Endothelial cell (in vitro differentiated cells): ENCODE measurements at places on chromosomes 2 and 18. TPM values are rescaled to one million over a fixed set of nuclear protein-coding genes. Genes with fewer than 3 reads are reported as not detected.

DNA sequence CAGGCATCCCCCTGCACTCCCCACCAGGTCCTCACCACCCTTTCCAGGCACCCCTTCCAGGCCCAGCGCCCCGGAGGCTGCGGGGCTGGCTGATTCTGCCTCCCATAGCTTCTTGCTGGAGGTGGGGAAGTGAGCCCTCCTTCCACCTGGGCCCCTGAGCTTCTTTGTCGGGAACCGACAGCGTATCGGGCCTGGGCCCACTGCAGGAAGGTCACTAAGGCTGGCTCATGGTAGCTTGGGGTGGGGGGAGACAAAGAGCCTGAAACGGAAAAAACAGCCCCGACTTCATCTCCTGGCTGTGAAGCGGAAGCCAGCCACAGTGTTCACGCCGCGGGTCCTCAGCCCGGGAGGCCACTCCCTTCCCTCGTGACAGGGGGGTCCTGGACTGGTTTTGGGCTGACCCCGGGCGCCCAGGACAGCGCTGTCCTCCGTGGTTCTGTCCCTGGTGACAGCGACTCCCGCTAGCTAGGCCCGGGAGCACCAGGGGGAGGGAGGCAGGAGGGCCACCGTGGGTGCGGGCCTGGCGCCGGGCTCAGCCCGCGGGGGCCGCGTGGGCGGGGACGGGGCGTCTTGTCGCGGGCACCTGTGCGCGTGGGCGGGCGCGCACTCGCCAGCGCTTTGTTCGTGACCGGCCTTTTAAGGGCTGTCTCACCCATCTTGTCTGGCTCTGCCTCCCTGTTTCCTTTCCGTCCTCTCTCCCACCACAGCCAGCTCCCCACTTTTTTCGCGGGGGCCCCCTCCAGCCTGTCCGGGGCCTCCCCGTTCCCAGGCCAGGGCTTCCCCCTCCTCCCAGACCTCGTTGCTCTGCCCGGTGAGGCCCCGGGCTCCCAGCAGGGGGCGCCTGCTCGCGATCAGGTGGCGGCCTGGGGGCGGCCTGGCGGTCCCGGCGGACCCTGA lies 64.9 kb downstream of the DNMT3A start:
- H3K4me3 ChIP-seq: no peak overlapping the region
- H3K4me1 ChIP-seq: peaks cover 41% of the 10 kb centered on the region
- peaks cover 8% of the 10 kb centered on the region for H3K36me3 ChIP-seq
- peak; percentile 91 for DNase-seq
- H3K27ac ChIP-seq: peak overlapping the region; percentile 57
- H3K27me3 ChIP-seq: peaks cover 21% of the 10 kb centered on the region

DNA sequence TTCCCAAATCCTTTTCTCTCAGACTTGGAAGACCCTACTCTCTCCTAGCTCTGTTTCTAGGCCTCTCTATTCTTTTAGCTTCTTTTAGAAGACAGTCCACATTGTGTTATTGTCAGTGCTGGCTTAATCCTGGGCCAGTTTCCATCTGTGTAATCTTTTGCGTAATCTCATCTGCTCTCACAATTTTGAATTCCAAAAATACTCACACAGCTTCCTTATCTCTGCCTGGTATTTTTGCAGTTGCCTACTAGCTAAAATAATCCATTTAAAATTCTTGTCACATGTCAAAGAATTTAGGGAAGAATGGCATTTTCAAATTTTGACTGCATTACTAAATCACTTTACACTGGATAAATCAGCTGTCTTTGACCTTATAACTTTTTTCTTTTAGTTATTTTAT lies 200.6 kb upstream of the MEX3C start:
- no peaks in the 10 kb centered on the region for H3K4me1 ChIP-seq
- H3K36me3 ChIP-seq: no peaks in the 10 kb centered on the region
- H3K4me3 ChIP-seq: no peak overlapping the region
- DNase-seq: no peak

- no peaks in the 10 kb centered on the region for H3K36me3 ChIP-seq
- no peak overlapping the region for H3K27ac ChIP-seq
- DNase-seq: no peak
- no peaks in the 10 kb centered on the region for H3K27me3 ChIP-seq
- H3K4me3 ChIP-seq: no peak overlapping the region
- peaks cover 9% of the 10 kb centered on the region for H3K4me1 ChIP-seq
Observed at GRCh38 chr2:172985139-172985892, 90.3 kb upstream of the MAP3K20 start.

DNA sequence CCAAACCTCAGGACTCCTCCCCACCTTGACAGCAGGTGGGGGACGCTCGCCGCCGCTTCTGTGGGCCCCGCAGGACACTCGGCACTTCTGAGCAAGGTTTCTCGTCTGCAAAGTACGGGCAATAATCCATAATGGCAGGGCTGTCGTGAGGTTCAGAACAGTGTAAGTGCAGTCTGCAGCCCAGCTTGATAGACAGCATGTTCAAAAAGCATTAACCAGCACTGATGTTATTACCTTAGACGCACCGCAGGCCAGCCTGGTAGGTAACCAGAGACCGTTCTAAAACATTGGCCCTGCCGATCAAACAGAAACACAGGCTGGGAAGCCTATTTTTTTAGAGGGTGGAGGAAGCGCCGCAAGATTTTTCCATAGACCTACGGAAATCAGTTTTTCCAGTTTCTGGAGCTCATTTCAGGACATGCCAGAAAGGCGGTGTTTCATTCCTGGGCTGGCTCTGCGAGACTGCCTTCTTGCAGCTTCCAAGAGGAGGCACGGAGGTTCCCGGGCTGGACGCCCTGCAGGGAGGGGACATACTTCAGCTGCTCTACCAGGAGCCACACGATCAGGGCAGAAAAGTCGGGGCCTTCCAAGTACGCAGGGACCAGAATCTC lies 148.7 kb downstream of the TPO start:
- H3K4me3 ChIP-seq: no peak overlapping the region
- peaks cover 3% of the 10 kb centered on the region for H3K4me1 ChIP-seq
- DNase-seq: no peak
- H3K27me3 ChIP-seq: peaks cover 6% of the 10 kb centered on the region
- no peak overlapping the region for H3K27ac ChIP-seq
- no peaks in the 10 kb centered on the region for H3K36me3 ChIP-seq

DNA sequence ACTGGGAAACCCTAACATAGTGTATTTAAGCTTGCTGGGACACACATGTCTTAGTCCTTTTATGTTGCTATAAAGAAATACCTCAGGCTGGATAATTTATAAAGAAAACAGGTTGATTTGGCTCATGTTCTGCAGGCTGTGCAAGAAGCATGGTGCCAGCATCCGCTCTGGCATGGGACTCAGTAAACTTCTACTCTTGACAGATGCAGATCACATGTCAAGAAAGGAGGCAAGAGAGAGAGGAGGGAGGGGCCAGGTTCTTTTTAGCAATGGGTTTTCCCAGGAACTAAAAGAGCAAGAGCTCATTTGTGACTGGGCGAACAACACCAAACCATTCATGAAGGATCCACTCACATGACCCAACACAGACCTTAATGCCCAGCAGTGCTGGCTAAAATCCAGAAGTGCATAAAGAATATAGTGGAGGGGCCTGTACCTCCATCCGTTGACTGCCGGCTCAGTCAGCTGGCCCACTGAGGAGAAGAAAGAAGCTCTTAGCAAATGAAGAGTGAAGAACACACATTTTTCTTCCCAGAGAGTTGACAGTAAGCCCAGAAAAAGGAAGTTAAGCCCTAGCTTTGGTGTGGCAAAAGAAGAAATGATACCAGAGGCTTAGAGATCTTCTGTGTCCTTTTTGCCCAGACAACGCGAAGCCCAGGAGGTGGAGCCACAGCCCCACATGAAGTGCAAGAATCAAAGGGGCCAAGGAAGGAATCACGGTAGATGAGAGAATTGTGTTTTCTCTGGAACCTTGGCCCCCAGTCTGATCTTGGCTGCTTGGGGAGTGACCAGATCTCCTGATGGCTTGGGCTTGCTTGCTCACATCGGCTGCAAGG lies 183.5 kb upstream of the FAM98A start:
- no peaks in the 10 kb centered on the region for H3K36me3 ChIP-seq
- H3K27me3 ChIP-seq: peaks cover 2% of the 10 kb centered on the region
- no peak for DNase-seq
- H3K4me3 ChIP-seq: no peak overlapping the region

DNA sequence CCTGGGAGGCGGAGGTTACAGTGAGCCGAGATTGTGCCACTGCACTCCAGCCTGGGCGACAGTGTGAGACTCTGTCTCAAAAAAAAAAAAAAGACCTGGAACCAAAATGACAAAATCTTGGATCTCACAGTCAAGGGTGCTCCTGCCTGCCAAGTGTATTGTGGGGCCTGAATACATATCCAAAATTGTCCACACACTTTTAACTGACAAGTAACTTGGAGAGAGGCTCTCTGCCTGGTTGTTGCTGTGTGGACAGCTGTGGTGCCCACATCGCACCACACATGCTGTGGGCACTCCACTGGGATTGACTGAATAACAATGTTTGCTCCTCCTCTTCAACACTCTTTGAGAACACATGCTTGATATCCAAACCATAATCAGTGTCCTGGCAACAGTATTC lies 117.6 kb upstream of the REV1 start:
- no peak overlapping the region for H3K4me3 ChIP-seq
- DNase-seq: no peak
- H3K27me3 ChIP-seq: peaks cover 3% of the 10 kb centered on the region

GRCh38 chr18:48896875-48897511 lies 53.8 kb downstream of the SMAD7 start:
- H3K4me3 ChIP-seq: no peak overlapping the region
- no peaks in the 10 kb centered on the region for H3K36me3 ChIP-seq
- peak; percentile 45 for DNase-seq
- H3K4me1 ChIP-seq: peaks cover 4% of the 10 kb centered on the region

- H3K36me3 ChIP-seq: no peaks in the 10 kb centered on the region
- peaks cover 2% of the 10 kb centered on the region for H3K27me3 ChIP-seq
- peaks cover 2% of the 10 kb centered on the region for H3K4me1 ChIP-seq
- H3K4me3 ChIP-seq: no peak overlapping the region
- H3K27ac ChIP-seq: no peak overlapping the region
Observed at GRCh38 chr2:99959261-99960014, 183.0 kb downstream of the AFF3 start.

GRCh38 chr2:230128623-230129342 lies 60.1 kb upstream of the SLC16A14 start:
- peaks cover 4% of the 10 kb centered on the region for H3K27me3 ChIP-seq
- DNase-seq: no peak
- H3K36me3 ChIP-seq: no peaks in the 10 kb centered on the region
- no peak overlapping the region for H3K4me3 ChIP-seq
- H3K27ac ChIP-seq: no peak overlapping the region
- H3K4me1 ChIP-seq: peaks cover 31% of the 10 kb centered on the region

GRCh38 chr2:160907738-160908137 lies 252.5 kb upstream of the TANK start:
- DNase-seq: no peak
- no peak overlapping the region for H3K27ac ChIP-seq
- no peak overlapping the region for H3K4me3 ChIP-seq
- no peaks in the 10 kb centered on the region for H3K36me3 ChIP-seq

GRCh38 chr2:149330127-149331022 lies at the start of gene LYPD6:
LYPD6 (plus strand) TSS chr2:149330587; CDS start chr2:149437709, 107,122 bp downstream.
- H3K27ac ChIP-seq: peak within 1 kb of the TSS; percentile 34
- H3K4me3 ChIP-seq: peak within 1 kb of the TSS; percentile 91
- no peaks in the 10 kb centered on the region for H3K36me3 ChIP-seq
- H3K4me1 ChIP-seq: peaks cover 12% of the 10 kb centered on the region
- DNase-seq: peak; percentile 76
- peaks cover 9% of the 10 kb centered on the region for H3K27me3 ChIP-seq

DNA sequence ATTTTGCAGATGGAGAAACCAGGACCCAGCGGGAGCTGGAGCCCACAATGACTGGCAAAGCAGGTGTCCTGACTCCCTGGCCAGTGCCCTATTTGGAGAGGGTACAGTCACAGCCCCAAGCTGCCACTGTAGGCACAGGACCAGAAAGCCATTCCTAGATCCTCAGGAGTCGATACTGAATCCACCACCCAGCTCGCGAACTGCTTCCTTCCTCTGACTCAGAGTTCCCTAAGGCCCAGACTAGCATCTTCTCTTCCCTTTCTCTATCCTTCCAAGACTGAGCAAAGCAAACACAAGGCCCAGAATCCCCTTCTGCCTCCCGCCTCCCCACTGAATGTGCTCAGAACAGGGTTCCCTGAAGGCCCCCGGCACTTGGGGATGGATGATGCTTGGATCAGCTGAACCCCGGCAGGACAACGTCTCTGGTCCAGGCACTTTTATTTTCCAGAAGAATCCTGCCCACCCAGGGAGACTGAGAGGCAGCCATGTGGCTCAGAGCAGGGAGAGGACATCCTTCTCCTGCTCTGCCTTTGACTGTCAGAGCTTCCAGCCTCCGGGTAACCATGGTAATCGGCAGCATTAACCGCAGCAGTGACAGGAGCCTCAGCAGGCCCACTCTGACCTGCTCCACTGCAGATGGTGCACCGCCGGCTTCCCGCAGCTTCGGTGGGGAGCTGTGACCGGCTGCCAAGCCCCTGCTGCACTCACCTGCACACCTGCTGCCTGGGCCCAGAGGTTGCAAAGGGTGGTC lies 34.8 kb upstream of the KLHL29 start:
- no peak for DNase-seq
- no peaks in the 10 kb centered on the region for H3K36me3 ChIP-seq
- peaks cover 4% of the 10 kb centered on the region for H3K4me1 ChIP-seq
- no peak overlapping the region for H3K4me3 ChIP-seq

- H3K27me3 ChIP-seq: peaks cover 11% of the 10 kb centered on the region
- peak overlapping the region; percentile 68 for H3K27ac ChIP-seq
- peaks cover 36% of the 10 kb centered on the region for H3K4me1 ChIP-seq
- peaks cover 5% of the 10 kb centered on the region for H3K36me3 ChIP-seq
- H3K4me3 ChIP-seq: peak overlapping the region; percentile 96
Observed at GRCh38 chr18:46334868-46335281, 230.7 kb downstream of the HAUS1 start.

GRCh38 chr2:202574541-202574940 lies 60.2 kb upstream of the FAM117B start:
- H3K4me3 ChIP-seq: no peak overlapping the region
- no peak overlapping the region for H3K27ac ChIP-seq
- H3K36me3 ChIP-seq: peaks cover 5% of the 10 kb centered on the region

DNA sequence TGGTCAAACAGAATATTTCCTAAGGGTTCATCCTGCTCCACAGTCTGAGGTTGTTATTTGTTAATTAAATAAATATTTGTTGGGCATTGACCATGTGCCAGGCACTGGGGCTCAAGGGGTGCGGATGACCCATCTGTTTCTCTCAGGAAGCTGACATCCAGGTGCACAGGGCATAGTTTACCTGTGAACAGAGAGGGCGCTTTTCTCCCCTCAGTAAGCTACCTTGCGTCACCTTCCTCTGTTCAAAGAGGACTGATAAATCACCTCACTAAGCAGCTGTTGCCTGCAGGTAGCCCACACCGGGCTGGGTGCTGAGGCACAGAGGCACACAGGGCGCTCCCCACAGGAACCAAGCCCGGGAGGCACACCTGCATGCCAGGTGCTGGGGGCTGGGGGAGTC lies 41.6 kb downstream of the SH3RF3 start:
- H3K36me3 ChIP-seq: peaks cover 4% of the 10 kb centered on the region
- no peak for DNase-seq
- H3K4me3 ChIP-seq: no peak overlapping the region
- no peak overlapping the region for H3K27ac ChIP-seq
- peaks cover 5% of the 10 kb centered on the region for H3K27me3 ChIP-seq
- H3K4me1 ChIP-seq: peaks cover 30% of the 10 kb centered on the region

The CDCA7 gene
- 13.0 TPM for total RNA-seq

The COL6A3 gene
- total RNA-seq: 1.6 TPM

The CAMKMT gene
- total RNA-seq: 8.4 TPM

The AQP12A gene
- total RNA-seq: not detected

The GALNT3 gene
- 3.6 TPM for total RNA-seq

The PLCD4 gene
- total RNA-seq: 90.2 TPM

The PKDCC gene
- 9.6 TPM for total RNA-seq

The APOB gene
- total RNA-seq: 15.9 TPM

The MYL12A gene
- 430 TPM for total RNA-seq

The SP140 gene
- not detected for total RNA-seq

The NT5C1B gene
- not detected for total RNA-seq

The PLEK gene
- not detected for total RNA-seq

The RESP18 gene
- not detected for total RNA-seq

The CROCC2 gene
- not detected for total RNA-seq
